Cardiac muscle cell (in vitro differentiated cells and primary cell): ENCODE measurements at places on chromosomes 3 and 15. TPM values are rescaled to one million over a fixed set of nuclear protein-coding genes. Genes with fewer than 3 reads are reported as not detected.
A peak's percentile ranks its signal among the peaks of the same experiment; 100 is the strongest.

CFAP100 gene
- not detected in 2 replicates for total RNA-seq

CACNA2D3 gene
- total RNA-seq, result 0.11 and 0.45 TPM in 2 replicates

TGM5 gene
- total RNA-seq, result not detected in 2 replicates

FBLN2 gene
- 24.9 and 42.4 TPM in 2 replicates for total RNA-seq

METTL6 gene
- total RNA-seq, result 17.1 and 21.1 TPM in 2 replicates

CYP1A1 gene
- total RNA-seq, result 0.28 and 0.45 TPM in 2 replicates

IGF1R gene
- total RNA-seq, result 51.6 and 92.4 TPM in 2 replicates

SHC4 gene
- 1.5 and 3.1 TPM in 2 replicates for total RNA-seq

CYP8B1 gene
- total RNA-seq, result not detected in 2 replicates

PRR23A gene
- not detected in 2 replicates for total RNA-seq

BOC gene
- total RNA-seq, result 14.1 and 18.1 TPM in 2 replicates

- no peaks in the 10 kb centered on the region for H3K36me3 ChIP-seq
- no peaks in the 10 kb centered on the region for H3K4me1 ChIP-seq
- H3K27me3 ChIP-seq, result no peaks in the 10 kb centered on the region
- H3K4me3 ChIP-seq, result no peak overlapping the region
- peak overlapping the region; percentile 63 for H3K27ac ChIP-seq
Observed at GRCh38 chr3:62159709-62160092, 213.6 kb downstream of the FEZF2 start.

GRCh38 chr15:50627351-50628055 lies 59.1 kb downstream of the TRPM7 start:
- no peak overlapping the region for H3K4me3 ChIP-seq
- H3K27me3 ChIP-seq, result no peaks in the 10 kb centered on the region
- no peaks in the 10 kb centered on the region for H3K4me1 ChIP-seq
- H3K36me3 ChIP-seq, result peaks cover 52% of the 10 kb centered on the region
- H3K27ac ChIP-seq, result peak overlapping the region; percentile 10

DNA sequence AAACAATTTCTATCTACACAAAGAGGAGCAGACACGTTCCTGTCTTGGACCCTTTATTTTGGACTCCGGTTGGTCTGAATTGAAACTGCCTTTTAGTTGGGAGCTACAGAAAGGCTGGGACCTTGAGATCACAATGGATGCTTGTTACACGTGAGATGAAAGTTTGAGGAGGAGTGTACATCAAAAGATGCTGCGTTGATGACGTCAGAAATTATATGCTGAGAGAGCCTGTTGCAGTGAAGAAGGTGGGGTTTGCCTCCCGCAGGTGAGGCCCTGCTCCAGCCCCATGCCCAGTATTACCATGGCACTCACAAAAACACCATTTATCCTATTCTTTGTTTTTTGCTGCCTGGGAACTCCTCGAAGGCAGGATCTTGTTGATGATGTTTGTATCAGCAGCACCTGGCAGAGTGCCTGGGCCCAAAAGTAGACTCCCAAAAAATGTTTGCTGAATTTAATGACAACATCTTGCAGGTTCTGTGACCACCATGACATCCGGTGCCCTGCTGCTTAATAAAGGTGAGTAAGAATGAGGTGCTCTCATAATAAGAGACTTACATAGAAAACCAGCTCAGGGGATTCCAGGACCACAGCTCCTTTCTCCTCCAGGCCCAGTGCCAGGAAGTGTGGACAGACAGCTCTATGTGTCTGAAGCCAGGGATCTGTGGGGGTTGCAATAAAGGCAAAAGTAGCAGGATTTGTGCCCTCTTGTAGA lies 136.1 kb upstream of the UBE2E1 start:
- no peaks in the 10 kb centered on the region for H3K4me1 ChIP-seq
- H3K27ac ChIP-seq, result no peak overlapping the region
- no peaks in the 10 kb centered on the region for H3K36me3 ChIP-seq
- H3K4me3 ChIP-seq, result no peak overlapping the region
- no peaks in the 10 kb centered on the region for H3K27me3 ChIP-seq
- no peak for DNase-seq

GRCh38 chr15:92623435-92623834 lies 32.1 kb downstream of the FAM174B start:
- no peak for DNase-seq
- no peaks in the 10 kb centered on the region for H3K27me3 ChIP-seq
- no peak overlapping the region for H3K27ac ChIP-seq
- no peak overlapping the region for H3K4me3 ChIP-seq

DNA sequence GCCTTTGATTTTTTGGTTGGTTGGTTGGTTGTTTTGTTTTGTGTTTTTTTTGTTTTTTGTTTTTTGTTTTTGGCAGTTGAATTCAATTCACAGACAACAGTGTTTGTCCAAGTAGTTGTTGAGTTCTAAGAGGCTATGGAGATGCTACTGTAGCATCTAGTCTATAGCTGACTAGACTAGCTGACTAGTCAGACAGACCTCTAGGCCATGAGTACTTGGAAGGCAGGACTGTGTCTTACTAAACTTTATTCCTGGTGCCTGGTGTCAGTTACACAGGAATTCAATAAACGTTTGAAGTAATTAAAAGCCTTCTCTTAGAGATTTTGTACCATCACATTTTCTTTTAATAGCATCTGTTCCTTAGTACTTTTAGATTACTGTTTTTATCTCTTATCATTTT lies 35.7 kb downstream of the RNF13 start:
- H3K4me1 ChIP-seq, result peaks cover 4% of the 10 kb centered on the region
- H3K36me3 ChIP-seq, result peaks cover 9% of the 10 kb centered on the region
- no peaks in the 10 kb centered on the region for H3K27me3 ChIP-seq
- H3K27ac ChIP-seq, result no peak overlapping the region
- H3K4me3 ChIP-seq, result no peak overlapping the region
- DNase-seq, result no peak

DNA sequence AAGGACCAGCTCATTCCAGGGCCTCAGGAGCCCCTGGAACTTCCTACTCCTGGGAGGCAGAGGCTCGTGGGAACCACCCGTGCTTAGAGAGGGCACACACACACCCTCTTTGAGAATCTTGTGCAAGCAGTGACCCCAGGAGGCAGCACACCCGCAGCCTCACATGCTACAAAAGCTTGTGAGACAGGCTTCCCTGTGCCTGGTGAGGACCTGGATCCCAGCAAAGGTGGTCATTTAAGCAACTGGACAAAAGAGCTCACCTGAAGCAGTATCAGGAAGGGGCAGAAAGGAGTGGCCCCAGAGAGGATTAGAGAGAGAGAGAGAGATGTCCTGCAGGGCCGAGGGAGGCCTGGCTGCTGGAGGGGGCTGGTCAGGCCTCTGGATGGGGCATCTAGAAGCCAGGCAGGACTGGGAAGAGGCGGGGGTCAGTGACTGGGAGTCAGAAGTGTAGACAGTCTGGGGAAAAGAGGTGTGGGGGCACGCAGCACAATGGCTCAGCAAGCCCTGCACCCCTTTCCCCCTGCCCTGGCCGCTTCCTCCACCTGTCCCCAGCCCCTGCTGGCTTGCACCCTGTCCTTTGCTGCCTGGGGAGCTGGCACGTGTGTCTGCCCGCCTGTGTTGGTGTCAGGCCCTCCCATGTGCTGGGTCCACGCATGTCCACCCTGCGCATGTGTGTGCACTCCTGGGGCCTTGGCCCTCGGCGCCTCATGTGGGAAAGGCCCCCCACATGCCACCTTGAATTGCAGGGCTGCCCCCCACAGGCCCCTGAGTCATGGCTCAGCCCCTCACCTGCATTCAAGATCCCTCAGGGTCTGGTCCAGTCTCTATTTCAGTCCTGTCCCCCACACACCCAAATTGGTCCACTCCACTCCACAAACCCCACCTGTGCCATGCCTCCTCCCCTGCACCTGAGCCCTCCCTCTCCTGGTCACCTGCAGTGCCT lies 36.9 kb downstream of the TSPAN3 start:
- no peaks in the 10 kb centered on the region for H3K4me1 ChIP-seq
- H3K27ac ChIP-seq, result no peak overlapping the region
- no peaks in the 10 kb centered on the region for H3K27me3 ChIP-seq

GRCh38 chr3:52352566-52352965 lies 36.4 kb downstream of the DNAH1 start:
- H3K4me1 ChIP-seq, result no peaks in the 10 kb centered on the region
- H3K27ac ChIP-seq, result no peak overlapping the region
- no peak overlapping the region for H3K4me3 ChIP-seq
- H3K36me3 ChIP-seq, result no peaks in the 10 kb centered on the region
- DNase-seq, result no peak

- no peak overlapping the region for H3K27ac ChIP-seq
- H3K4me3 ChIP-seq, result no peak overlapping the region
- H3K27me3 ChIP-seq, result peaks cover 100% of the 10 kb centered on the region
- H3K36me3 ChIP-seq, result no peaks in the 10 kb centered on the region
Observed at GRCh38 chr3:158095111-158095813, 11.0 kb downstream of the SHOX2 start.

DNA sequence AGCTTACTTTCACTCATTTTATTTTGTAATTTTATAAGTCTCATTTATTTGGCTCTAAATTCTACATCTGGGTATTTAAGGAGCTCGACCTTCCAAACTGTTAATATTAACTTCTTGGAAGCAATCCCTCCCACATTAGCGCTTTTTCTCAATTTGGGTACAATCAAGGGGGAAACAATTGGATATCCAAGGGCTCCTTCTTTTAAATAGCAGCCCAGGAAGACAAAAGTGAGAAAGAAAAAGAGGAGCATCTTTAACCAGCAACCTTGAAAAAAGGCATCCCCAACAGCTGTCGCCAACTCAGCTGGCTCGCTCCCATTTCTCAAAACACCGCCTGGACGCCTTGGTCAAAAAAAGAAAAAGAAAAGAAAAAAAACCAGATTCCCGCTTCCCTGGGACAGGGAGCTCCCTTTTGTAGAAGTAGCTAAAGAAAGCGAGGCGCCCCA lies 873 bp downstream of the C3orf70 start:
- H3K27me3 ChIP-seq, result peaks cover 73% of the 10 kb centered on the region
- H3K27ac ChIP-seq, result no peak overlapping the region
- H3K36me3 ChIP-seq, result no peaks in the 10 kb centered on the region
- DNase-seq, result no peak
- peak overlapping the region; percentile 26 for H3K4me3 ChIP-seq

GRCh38 chr3:57546616-57547015 lies 2.5 kb upstream of the DNAH12 start:
- no peak overlapping the region for H3K4me3 ChIP-seq
- DNase-seq, result no peak
- H3K4me1 ChIP-seq, result peaks cover 6% of the 10 kb centered on the region
- H3K36me3 ChIP-seq, result no peaks in the 10 kb centered on the region

GRCh38 chr15:100997442-100997841 lies 78.3 kb downstream of the LRRK1 start:
- H3K27ac ChIP-seq, result no peak overlapping the region
- H3K27me3 ChIP-seq, result peaks cover 11% of the 10 kb centered on the region
- DNase-seq, result no peak
- peaks cover 3% of the 10 kb centered on the region for H3K4me1 ChIP-seq
- no peak overlapping the region for H3K4me3 ChIP-seq

DNA sequence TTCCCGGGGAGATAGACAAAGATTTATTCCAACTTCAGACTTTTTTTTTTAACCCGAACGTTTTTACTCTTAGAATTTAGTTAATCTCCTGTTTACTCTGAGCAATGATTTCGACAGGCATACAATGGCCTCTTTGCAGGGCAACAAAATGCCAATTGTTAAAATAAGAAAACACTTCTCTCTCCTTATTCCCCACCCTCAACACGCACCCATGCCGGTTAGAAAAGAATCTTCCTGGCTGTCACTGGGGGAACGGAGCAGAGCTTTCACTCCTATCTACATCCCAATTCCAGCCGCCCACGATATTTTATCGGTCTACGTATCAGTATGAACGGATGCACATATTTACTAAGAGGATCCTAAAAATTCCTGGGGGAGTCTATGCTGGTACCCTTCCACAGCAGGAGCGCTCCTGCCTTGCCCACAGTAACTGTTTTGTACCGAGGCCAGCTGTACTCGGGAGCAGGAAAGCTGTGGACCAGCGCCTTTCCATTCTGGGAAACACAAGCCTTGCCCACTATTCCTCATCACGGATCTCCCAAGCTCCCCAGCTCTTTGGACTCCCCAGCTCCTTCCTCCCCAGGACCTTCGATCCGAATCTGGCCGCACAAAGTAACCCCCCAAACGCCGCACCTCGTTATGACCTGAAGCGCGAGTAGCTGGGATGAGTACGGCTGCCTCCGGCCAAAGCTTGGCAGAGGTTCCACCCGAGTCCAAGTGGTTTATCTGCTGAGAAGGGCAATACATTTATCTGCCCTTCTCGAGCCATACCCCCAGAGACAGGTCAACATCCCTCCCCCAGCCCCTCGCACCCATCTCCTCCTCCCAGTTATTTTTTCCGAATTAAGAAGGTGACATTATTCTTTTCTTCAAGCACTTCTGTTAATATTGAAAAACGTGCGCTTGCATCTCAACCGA lies 2.2 kb upstream of the FOXB1 start:
- H3K4me3 ChIP-seq, result no peak overlapping the region
- H3K4me1 ChIP-seq, result peaks cover 11% of the 10 kb centered on the region
- H3K27ac ChIP-seq, result no peak overlapping the region
- DNase-seq, result no peak
- no peaks in the 10 kb centered on the region for H3K36me3 ChIP-seq

GRCh38 chr15:70245932-70246622 lies 148.4 kb upstream of the TLE3 start:
- peak; percentile 38 for DNase-seq
- peaks cover 7% of the 10 kb centered on the region for H3K4me1 ChIP-seq
- H3K27ac ChIP-seq, result no peak overlapping the region
- H3K36me3 ChIP-seq, result no peaks in the 10 kb centered on the region
- H3K4me3 ChIP-seq, result no peak overlapping the region

- no peaks in the 10 kb centered on the region for H3K36me3 ChIP-seq
- no peaks in the 10 kb centered on the region for H3K27me3 ChIP-seq
- H3K4me3 ChIP-seq, result no peak overlapping the region
- H3K27ac ChIP-seq, result no peak overlapping the region
- H3K4me1 ChIP-seq, result no peaks in the 10 kb centered on the region
Observed at GRCh38 chr3:60269377-60269776, 981.9 kb downstream of the FHIT start.

DNA sequence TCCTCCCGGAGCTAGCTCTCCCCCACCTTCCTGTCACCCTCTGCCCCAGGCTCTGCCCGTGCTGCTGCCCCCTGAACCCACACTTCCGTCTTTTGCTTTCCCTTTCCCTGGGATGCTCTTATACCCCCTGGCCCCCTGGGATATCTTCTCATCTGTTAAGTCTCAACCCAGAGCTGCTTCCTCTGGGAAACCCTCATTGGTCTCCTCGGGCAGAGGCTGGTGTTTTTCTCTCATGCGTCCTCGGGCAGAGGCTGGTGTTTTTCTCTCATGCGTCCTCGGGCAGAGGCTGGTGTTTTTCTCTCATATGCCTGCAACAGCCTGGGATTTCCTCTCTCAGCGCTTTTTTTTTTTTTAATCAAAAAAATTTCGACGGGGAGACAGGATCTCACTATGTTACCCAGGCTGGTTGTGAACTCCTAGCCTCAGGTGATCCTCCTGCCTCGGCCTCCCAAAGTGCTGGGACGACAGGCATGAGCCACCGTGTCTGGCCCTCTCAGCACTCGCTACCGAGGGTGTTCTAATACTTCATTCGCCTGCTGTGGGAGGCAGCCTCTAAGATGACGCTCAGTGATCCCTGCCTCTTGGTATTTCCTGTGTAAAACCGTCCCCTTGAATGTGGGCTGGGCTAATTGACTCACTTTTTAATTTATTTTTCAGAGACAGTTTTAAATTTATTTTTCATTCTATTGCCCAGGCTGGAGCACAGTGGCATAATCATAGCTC lies 62.7 kb upstream of the TFRC start:
- H3K27me3 ChIP-seq, result no peaks in the 10 kb centered on the region
- no peak overlapping the region for H3K4me3 ChIP-seq
- H3K27ac ChIP-seq, result no peak overlapping the region
- no peaks in the 10 kb centered on the region for H3K4me1 ChIP-seq
- DNase-seq, result peak; percentile 65
- H3K36me3 ChIP-seq, result no peaks in the 10 kb centered on the region

- H3K27me3 ChIP-seq, result no peaks in the 10 kb centered on the region
- no peak for DNase-seq
- H3K4me3 ChIP-seq, result no peak overlapping the region
Observed at GRCh38 chr3:95029644-95030043, 966.8 kb downstream of the NSUN3 start.
